ENCODE measurements at places on chromosomes 12 and 14.

- no peak for DNase-seq
These were observed 26.2 kb upstream of the CMA1 start for GRCh38 chr14:24534286-24534685.

DNA sequence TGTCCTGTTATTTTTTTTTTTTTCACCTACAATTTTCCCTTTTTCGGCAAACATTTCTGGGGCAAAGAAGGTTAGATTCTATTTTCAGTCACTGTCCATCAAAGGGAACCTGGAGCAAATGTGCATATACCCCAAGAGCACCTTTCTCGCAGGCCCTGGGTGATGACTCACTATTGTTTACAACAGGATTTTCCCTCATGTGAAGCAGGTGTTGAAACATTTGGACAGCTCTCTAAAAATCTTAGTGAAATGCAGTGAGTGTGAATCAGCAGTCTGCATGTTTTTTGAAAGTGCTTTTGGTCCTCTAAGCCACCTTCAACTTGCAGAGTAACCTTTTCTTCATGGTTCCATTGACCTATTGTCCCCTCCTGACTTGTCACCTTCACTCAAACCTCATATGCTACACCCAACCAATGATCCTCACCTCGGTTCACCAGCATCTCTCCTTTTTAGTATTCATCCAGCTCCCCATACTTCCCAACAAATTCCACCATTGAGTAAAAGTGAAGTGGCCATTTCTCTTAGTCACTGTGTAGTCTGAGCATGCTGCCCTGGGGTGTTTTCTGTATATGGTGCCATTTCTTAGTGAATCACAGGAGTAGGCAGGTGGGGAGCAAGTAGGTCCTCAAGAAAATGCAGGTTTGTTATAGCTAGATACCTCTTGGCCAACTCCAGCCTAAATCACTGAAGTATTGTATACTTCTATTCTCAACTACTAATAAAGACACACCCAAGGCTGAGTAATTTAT lies 260.2 kb downstream of the BMP4 start:
- no peak for DNase-seq

- DNase-seq, result no peak
These were observed 1.8 kb downstream of the AKAP5 start for GRCh38 chr14:64467101-64467500.

DNA sequence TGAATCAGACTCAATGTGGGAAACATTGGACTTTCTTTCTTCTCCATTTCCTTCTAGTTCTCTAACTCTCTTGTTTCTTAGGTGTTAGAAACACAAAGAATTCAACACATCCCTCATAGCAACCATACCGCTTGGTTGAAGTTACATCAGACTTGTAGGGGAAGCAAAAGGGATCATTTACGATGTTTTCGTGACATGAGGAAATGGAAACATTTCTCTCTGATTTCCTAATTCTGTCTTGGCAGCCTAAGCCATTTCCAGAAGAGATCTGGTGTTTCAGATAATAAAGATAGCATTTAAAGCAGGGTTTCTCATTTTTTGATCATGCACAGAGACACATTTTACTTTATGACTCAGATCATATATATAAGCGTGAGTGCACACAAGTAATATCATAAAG lies 202.0 kb downstream of the TMEM132C start:
- no peak for DNase-seq

DNA sequence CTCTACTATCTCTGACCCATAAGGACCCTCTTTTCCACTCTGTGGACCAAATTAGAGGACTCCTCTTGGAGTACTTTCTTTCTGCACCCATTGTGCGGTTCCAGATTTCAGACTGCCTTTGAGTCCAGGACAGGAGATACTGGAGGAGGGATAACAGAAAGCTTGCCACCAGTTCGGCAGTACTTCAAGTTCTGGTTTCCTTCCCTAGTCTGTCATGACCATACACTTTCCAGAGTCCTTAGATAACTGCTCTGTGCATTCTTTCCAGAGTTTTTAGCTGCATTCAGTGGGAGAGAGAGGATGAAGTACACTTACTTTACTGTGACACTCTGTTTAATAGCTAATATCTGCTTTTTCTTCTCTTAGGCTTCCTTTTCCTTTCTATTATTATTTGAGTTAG lies 54.8 kb upstream of the OSBPL8 start:
- no peak for DNase-seq

DNA sequence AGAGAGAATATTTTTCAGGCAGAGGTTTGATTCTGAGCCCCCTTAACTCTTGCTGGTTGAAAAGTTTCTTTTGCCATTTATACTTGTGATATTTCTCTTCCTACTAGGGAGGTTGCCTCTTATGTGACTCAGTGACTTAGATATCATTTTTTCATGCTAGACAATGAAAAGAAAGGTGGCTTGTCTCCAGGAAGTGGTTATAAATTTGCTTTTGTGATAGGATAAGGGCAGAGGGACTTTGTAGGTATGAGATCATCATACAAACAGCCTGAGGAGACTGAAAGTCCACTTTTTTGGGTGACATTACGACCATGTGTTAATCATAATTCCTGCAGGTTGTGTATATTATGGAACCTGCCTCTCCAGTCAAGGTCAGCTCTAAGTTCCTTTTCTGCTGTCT lies 35.8 kb downstream of the ACSM4 start:
- DNase-seq, result no peak

- DNase-seq, result no peak
These were observed 71.2 kb downstream of the RIN3 start for GRCh38 chr14:92584816-92585215.

- no peak for DNase-seq
These were observed 179.2 kb downstream of the CACNA1C start for GRCh38 chr12:2231956-2232355.

GRCh38 chr12:74849801-74850200 lies 312.2 kb downstream of the ATXN7L3B start:
- no peak for DNase-seq

GRCh38 chr14:35407306-35407630 lies 2.7 kb upstream of the NFKBIA start:
- no peak for DNase-seq

DNA sequence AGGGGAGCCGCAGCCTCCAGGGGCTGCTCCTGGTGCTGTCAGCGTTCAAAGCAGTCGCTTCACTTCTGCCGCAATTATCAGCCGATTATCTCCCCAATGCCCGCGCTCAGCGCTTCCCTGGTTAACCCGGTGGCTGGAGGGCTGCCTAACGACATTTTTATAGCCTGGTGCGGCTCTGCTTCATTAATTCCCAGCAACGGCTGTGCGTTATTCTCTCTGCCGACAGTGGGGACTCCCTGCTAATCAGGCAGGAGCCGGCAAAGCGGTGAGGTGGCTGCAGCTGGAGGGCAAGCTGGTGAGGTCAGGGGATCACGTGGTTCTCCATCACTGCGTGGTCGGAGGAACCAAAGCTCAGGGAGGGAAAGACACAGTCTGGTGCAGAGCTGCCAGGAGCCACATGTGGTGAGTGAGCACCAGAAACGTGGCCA lies 62.9 kb downstream of the GLRX5 start:
- peak; percentile 43 for DNase-seq

DNA sequence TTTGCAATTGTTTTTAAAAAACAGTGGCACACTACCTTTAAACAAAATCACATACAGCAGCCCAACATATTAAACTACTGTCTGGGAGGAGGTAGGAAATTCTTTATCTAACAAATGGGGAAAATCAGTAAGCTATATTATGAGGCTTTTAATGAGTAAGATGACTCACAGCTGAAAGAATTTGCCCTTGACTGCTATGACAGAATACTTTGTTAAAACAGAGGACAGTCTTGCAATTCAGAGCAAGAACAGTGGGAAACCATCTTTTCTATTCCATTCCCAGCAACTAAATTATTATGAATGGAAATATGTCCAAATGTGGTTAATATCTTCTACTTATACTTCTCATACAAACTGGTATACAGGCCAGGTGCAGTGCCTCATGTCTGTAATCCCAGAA lies 49.2 kb upstream of the SGPP1 start:
- no peak for DNase-seq

DNA sequence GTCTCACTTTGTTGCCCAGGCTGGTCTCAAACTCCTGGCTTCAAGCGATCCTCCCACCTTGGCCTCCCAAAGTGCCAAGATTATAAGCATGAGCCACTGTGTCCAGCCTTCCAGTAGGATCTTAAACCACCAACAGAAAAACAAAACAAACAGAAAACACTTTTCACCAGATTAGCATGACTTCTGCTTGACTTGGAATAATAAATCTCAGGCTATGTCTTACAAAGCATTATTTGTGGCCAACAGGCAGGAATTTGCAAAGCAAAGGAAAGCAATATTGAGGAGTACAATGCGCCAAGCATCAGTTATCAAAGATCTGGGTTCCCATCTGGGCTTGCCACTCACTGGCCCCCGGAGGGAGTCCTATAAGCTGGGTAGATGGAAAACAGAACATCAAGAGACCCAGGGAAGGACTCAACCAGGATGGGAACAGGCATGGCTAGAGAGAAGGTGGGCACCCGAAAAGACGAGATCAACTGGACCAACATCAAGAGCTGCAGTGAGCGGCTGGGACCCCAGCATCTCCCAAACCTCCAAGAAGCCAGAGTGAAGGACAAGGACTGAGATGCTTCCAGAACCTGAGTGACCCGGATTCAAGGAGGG lies 101.2 kb downstream of the TMEM30B start:
- no peak for DNase-seq

- peak; percentile 80 for DNase-seq
These were observed at the start of gene TMCC3 for GRCh38 chr12:94650143-94651056. TSS of gene TMCC3 (minus strand) at chr12:94650557. CDS start at chr12:94650430, 127 bp downstream.

- no peak for DNase-seq
These were observed 3.6 kb upstream of the CFAP73 start for GRCh38 chr12:113145720-113146551.

All from head of caudate nucleus (tissue), 42 donors.